Prostate gland (tissue), 2 donors: ENCODE measurements at places on chromosomes 7 and 10. TPM values are rescaled to one million over a fixed set of nuclear protein-coding genes. Genes with fewer than 3 reads are reported as not detected.

The ITGB8 gene
- total RNA-seq: 99.5 TPM

The VIPR2 gene
- 13.5 TPM for total RNA-seq

The PRKCQ gene
- total RNA-seq: 0.87 TPM

The FGFR2 gene
- 78.5 TPM for total RNA-seq

The ADAMTS14 gene
- not detected for total RNA-seq

The SLC13A4 gene
- total RNA-seq: not detected

The SYT15B gene
- total RNA-seq: 4.6 TPM

The NME8 gene
- not detected for total RNA-seq

The MLXIPL gene
- 123 TPM for total RNA-seq

The TMEM196 gene
- not detected for total RNA-seq

The TMEM236 gene
- 0.14 TPM for total RNA-seq

The BLNK gene
- 4.8 TPM for total RNA-seq

The ZPBP gene
- not detected for total RNA-seq

The ENTPD7 gene
- total RNA-seq: 17.4 TPM

The SFTPA1 gene
- total RNA-seq: not detected

The EIF3B gene
- 220 TPM for total RNA-seq

- no peak for DNase-seq
Observed at GRCh38 chr7:151252961-151253711, 4.6 kb upstream of the SMARCD3 start.

DNA sequence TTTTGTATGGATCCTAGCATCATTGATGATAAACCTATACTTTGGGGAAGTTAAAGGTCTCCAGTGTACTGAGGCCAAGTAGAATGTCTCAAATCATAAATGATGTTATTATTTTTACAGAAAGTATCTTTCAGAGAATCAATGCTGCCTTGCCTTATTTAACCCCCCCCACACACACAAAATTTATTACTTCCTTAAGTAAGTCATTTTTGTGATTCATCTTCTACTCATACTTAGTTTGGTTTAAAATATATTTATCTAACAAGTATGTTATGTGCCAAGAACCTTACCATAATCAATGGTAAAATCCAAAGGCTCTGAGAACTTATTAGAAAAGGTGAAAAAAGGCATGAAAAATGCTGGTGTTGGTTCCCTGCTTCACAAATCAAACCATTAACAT is 18.8 kb upstream of the CLDN12 start:
- no peak for DNase-seq

DNA sequence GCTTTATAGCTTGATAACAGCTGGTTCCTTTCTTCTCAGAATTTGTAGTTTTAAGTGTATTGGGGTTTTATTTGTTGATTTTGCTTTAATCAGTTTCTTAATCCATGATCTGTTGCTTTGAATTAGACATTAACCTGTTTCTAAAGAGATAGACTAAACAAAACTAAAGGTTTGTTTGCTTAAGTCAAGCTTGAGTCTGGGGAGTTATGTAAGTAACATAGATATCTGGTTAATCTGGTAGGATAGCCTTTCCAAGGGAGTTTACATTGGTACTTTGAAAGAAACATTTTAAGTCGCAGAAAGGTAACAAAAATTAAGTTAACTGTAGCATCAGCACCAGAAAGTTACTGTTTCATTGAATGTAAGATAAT is 5.4 kb downstream of the PPP2R2D start:
- no peak for DNase-seq

DNA sequence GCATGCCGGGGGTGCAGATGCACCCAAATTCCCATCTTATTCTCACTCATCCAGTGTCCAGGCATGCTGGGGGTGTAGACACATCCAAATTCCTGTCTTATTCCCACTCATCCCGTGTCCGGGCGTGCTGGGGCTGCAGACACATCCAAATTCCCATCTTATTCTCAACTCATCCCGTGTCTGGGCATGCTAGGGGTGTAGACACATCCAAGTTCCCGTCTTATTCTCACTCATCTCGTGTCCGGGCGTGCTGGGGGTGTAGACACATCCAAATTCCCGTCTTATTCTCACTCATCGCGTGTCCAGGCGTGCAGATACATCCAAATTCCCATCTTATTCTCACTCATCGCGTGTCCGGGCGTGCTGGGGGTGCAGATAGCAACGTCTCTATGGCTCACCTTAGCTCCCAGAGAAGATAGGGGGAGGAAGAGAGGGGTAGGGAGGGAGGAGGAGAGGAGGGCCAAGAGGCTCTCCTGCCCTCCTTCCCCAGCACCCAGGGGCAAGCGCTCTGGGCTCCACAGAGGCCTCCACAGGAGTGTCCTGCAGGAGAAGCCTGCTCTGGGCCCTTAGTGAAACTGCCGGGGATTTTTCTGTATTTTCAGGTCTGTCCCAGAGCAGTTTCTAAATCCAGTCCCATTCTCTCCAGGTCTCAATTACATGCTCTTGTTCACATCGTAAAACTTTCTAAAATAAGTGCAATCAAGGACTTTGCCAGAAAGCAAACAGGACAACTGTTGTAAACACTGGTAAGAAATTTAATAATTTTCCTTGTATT is 210.8 kb downstream of the DIP2C start:
- no peak for DNase-seq

DNA sequence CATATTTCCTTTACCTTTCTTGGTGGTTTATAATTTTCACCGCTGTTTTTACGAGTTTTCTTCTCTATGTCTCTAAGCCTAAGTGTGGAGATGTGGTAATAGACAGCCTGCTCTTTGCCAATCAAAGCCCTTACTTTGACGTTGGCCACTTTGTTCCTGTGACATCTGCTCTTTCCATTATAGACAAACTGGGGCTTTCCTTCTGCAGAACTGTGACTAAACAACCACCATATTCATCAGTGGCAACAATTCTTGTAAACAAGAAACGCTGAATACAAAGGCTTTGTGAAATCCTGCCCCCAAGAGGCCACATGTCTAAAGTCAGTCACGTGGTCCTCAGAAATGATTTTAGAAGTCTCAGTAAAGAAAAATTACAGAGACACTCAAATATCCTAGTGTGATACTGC is 59.6 kb upstream of the CAPZA2 start:
- no peak for DNase-seq

- no peak for DNase-seq
Observed at GRCh38 chr10:112209684-112210131, 26.1 kb upstream of the GPAM start.

DNA sequence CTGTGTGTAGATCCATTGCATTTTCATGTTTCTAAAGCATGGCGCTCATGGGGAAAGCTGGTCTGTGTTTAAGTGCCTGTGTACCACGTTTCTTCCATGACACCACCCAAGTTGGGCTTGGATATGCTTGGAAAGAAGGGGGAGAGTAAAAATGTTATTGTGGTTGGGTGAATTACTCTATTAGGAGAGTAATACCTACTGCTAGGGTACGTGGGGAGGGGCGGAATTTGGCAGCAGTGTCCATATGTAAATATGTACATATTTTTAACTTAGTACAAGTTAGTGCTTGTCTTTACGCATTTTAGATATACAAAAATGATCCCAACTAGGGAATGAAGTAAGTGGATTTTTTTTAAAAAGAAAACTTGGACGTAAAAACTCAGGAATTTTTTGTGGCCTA is 42.9 kb upstream of the SAMD8 start:
- no peak for DNase-seq

- no peak for DNase-seq
Observed at GRCh38 chr10:112832361-112832878, 117.6 kb upstream of the TCF7L2 start.

DNA sequence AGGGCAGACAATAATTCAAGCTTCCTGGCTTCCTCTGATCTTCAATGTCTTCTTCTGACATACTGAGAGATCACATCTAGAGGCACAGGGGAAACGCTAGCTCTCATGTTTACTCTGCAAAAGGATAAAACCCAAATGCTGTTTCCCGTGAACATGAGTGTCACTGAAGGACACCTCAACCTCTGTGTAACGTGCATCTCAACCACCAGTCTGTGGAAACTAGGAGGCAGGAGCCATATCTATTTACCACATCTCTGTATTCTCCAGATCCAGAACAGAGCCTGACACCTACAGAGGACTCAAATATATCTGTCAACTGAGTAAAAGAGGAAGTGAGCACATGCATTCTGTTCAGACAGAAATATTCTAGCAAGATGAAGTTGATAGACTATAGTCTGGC is 140.3 kb upstream of the TARP start:
- no peak for DNase-seq

- no peak for DNase-seq
Observed at GRCh38 chr7:111012799-111013675, 77.9 kb upstream of the LRRN3 start.

GRCh38 chr7:29410996-29411395 is 152.6 kb upstream of the PRR15 start:
- DNase-seq: no peak

DNA sequence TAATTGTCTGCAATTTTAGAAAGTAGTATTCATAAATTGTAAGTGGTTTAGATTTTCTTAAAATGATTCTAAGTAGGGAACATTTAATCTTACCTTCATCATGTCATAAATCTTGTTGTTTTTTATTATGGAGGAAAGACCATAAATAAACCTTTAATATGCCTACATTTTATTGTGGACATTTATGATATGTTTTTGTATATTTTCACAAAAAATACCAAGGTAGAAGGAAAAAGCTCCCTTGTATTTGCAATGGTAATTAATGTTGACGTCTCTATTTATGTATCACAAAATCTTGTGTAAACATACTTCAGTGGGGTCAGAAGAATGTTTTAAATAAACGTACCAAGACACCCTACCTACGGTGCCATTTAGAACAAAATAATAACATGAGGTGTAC is 155.7 kb upstream of the FAM171A1 start:
- DNase-seq: no peak

DNA sequence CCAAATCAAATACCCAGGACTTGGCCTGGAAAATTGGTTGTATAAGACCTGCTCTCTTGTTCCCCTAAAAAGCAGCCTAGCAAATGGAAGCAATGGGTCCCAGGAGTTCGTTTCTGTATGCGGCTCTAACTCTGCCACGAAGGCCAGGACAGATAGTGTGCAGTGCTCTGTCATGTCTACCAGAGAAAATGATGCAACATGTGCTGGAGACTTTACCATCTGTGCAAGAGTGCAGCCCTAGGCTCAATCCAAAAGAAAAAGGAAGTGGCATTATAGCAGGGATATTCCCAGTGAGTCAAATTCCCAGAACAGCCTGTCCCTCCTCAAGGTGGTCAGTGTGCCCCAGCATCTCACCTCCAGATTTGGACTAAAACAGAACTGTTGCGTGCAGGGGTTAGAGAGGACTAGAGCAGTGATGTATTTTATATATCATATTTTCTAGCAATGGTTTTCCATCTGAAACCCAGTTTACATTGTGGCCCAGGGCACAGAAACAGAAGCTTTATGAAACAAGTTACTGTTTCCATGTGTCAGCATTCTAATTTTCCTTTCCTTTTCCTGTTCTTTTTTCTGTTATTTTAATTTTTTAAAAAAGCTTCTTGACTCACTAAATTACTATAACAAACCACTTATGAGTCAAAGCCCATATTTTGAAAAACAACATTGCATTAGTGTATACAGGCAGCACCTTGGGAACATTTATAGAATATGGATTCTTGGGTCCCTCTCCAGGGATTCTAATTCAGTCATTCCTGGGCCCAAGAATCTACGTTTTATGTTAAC is 311.2 kb downstream of the RNLS start:
- no peak for DNase-seq

DNA sequence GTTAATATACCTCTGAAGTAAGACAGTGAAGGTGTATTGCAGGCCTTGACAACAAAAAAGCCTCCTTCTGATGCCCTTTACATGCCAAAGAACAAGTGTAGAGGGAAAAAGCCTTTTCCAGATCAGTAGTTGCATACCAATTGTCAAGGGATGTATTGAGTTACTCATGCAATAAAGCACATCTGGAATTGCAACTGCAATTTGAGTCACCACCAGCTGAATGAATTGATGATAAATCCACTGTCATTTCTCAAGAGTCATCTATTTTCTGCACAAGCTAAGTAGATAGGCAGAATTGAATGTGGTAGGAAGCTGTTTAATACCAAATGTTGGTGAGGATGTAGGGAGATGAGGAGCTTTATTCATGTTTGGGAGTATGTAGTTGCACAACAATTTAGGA is 325.9 kb upstream of the SMIM30 start:
- no peak for DNase-seq

DNA sequence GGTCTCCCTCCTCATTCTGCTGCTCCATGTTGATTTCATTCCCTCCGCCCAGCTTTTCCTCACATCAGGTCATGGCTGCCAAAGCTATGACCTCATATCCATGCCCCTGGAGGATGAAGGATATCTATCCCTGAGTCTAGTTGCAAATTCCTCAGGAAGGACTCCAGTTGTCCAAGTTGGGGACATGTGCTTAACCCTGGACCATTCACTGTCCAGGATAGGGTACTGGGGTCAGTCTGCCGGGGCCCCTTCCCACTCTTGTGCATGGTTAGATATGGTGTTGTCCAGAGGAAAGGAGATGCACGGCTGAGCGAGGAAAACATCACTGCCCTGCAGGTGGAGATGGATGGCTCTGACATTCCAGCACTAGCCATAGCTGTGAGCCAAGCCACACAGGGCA is 51.9 kb upstream of the COMTD1 start:
- no peak for DNase-seq

GRCh38 chr7:130266258-130266960 is at the start of gene CPA2:
Gene CPA2, plus strand, starts transcription at chr7:130266863. Its CDS starts 19 bp downstream, at chr7:130266882.
- DNase-seq: no peak

DNA sequence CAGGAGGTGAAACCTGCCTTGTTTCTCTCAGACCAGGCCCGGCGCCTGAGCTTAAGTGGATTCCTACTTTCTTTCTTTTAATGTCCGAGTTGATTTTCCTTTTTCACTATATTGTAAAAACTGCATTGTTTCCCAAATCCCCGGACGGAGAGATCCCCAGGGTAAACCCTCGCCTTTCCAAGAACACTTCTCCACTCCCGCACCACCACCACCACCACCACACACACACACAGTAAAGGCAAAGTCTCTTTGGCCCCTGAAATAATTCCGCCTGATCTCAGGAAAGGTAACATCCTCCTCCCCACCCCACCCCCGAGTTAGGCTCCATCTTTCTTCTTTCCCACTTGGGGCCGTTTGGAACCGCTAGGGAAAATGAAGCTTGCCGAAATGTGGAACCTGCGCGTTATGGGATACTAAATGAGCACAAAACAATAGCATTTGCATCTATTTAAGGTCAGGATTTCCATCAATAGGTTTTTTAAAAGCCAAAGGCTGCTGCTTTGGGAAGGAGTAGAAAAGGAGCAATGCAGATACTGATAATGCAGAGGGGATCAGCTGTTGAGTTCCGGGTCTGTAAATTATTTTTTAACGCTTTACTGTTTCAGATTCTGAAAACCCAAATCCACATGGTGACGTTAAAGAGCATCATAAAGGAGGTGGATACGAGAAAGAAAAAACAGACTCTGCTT is 2.5 kb downstream of the HPSE2 start:
- DNase-seq: no peak
